ENCODE measurements at places on chromosomes 2 and 18.

- no peaks in the 10 kb centered on the region for H3K36me3 ChIP-seq
- no peak overlapping the region for H3K27ac ChIP-seq
- H3K4me3 ChIP-seq, result no peak overlapping the region
- no peak for DNase-seq
Observed at GRCh38 chr2:170155022-170155722, 22.8 kb upstream of the MYO3B start.

GRCh38 chr18:76391746-76392145, 103.3 kb downstream of the ZNF516 start:
- no peaks in the 10 kb centered on the region for H3K27me3 ChIP-seq
- H3K27ac ChIP-seq, result no peak overlapping the region
- H3K36me3 ChIP-seq, result no peaks in the 10 kb centered on the region
- H3K4me3 ChIP-seq, result no peak overlapping the region

DNA sequence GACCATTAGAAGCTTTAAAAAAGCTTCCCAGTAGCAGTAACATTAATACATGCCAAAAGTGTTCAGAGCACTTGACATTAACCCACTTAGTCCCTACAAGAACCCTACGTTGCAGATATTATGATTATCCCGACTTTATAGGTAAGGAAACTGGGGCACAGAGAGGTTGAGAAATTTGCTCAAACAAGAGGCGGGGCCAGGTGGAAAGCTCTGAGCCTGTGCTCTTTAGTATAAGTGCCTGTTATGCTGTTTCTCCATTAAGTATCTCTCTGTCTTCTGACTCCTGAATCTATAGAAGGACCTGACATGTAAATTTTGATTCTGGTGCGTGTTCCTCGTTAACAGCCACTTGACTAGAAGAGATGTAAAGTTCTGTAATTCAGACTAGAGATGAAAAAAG, 139.8 kb downstream of the RBMS1 start:
- H3K4me3 ChIP-seq, result no peak overlapping the region
- H3K4me1 ChIP-seq, result no peaks in the 10 kb centered on the region
- no peaks in the 10 kb centered on the region for H3K36me3 ChIP-seq
- no peaks in the 10 kb centered on the region for H3K27me3 ChIP-seq
- DNase-seq, result no peak

GRCh38 chr18:37712776-37713175, 147.2 kb upstream of the CELF4 start:
- DNase-seq, result no peak
- H3K4me3 ChIP-seq, result no peak overlapping the region
- no peaks in the 10 kb centered on the region for H3K36me3 ChIP-seq
- no peaks in the 10 kb centered on the region for H3K27me3 ChIP-seq
- no peaks in the 10 kb centered on the region for H3K4me1 ChIP-seq
- no peak overlapping the region for H3K27ac ChIP-seq

GRCh38 chr18:5890331-5891183, 4.8 kb downstream of the TMEM200C start:
- no peak overlapping the region for H3K27ac ChIP-seq
- H3K4me3 ChIP-seq, result peak overlapping the region; percentile 34
- H3K4me1 ChIP-seq, result no peaks in the 10 kb centered on the region
- H3K36me3 ChIP-seq, result no peaks in the 10 kb centered on the region
- no peak for DNase-seq

DNA sequence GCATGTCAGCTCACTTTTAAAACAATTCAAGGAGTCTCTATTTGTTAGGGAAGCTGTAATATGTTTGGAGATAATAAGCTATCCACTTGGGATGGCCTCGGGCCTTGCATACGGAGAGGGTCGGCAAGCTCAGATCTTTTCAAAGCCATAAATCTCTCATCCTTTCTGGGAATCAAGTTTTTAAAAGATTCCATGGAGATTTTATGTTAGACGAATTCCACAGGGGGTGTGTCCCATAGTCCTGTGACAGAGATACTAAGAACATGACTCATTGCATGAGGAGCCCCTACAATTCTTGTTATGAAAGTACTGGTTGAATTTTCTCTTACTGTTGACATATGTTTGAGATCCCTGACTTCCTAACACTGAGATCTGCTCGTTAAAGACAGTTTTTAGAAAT, 108.7 kb downstream of the FEZ2 start:
- no peak for DNase-seq
- no peaks in the 10 kb centered on the region for H3K4me1 ChIP-seq
- H3K36me3 ChIP-seq, result no peaks in the 10 kb centered on the region
- no peak overlapping the region for H3K27ac ChIP-seq

DNA sequence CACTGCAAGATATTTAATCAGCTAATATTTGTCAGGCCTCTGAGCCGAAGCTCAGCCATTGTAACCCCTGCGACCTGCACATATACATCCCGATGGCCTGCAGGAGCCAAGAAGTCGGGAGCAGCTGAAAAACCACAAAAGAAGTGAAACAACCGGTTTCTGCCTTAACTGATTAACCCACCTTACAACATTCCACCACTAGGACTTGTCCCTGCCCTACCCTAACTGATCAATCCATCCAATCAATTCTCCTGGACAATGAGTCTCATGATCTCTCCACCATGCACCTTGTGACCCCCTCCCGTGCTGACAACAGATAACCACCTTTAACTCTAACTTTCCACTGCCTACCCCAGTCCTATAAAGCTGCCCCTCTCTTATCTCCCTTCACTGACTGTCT, 945.4 kb upstream of the GYPC start:
- H3K36me3 ChIP-seq, result no peaks in the 10 kb centered on the region
- no peak overlapping the region for H3K27ac ChIP-seq
- H3K4me1 ChIP-seq, result no peaks in the 10 kb centered on the region
- H3K4me3 ChIP-seq, result no peak overlapping the region
- H3K27me3 ChIP-seq, result no peaks in the 10 kb centered on the region

DNA sequence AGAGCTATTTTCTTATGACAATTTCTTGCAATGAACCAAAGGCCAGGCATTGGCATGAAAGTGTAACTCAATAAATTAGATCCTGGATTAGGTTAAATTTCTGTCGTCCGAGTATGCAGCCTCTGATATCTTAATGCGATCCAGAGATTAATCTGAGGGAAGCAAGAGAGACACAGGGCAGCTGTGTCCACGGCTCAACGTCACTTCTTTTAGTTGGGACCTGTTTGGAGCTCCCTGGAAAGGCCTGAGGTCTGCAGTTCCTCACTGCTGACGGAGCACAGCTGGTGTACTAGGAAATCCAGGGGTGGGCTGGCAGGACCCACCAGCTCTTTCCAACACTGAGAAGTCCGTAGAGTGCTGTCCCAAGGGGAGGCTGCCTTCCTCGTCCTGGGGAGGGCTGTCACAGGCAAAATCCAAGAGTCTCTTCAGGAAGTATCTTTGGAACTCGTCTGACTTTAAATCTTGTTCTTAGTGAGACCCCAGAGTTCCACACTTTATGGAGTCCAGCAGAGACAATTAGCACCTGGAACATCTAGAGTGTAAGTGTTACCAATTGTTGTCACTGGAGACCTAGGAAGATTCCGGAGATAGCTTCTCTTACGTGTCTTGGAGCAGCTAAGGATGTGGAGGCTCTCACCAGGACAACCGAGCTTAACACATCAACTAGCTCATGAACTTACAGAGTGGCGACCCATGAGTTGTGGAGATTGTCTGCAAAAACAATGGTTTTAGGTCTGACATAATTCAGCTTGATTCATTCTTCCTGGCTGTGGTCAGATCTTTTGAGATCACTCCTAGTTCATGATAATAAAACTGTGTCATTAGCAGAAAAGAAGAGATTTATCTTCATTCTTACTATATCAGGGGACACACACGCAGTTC, 173.7 kb downstream of the ACKR3 start:
- H3K4me3 ChIP-seq, result no peak overlapping the region
- DNase-seq, result no peak
- no peaks in the 10 kb centered on the region for H3K27me3 ChIP-seq
- H3K27ac ChIP-seq, result no peak overlapping the region

- H3K36me3 ChIP-seq, result no peaks in the 10 kb centered on the region
- H3K4me3 ChIP-seq, result no peak overlapping the region
- DNase-seq, result no peak
- no peaks in the 10 kb centered on the region for H3K27me3 ChIP-seq
- H3K4me1 ChIP-seq, result no peaks in the 10 kb centered on the region
Observed at GRCh38 chr18:57389271-57389670, 36.9 kb downstream of the ST8SIA3 start.

- no peaks in the 10 kb centered on the region for H3K4me1 ChIP-seq
- DNase-seq, result no peak
- no peaks in the 10 kb centered on the region for H3K36me3 ChIP-seq
- no peaks in the 10 kb centered on the region for H3K27me3 ChIP-seq
- H3K4me3 ChIP-seq, result no peak overlapping the region
- no peak overlapping the region for H3K27ac ChIP-seq
Observed at GRCh38 chr2:145741636-145742035, 1221.7 kb upstream of the ZEB2 start.

DNA sequence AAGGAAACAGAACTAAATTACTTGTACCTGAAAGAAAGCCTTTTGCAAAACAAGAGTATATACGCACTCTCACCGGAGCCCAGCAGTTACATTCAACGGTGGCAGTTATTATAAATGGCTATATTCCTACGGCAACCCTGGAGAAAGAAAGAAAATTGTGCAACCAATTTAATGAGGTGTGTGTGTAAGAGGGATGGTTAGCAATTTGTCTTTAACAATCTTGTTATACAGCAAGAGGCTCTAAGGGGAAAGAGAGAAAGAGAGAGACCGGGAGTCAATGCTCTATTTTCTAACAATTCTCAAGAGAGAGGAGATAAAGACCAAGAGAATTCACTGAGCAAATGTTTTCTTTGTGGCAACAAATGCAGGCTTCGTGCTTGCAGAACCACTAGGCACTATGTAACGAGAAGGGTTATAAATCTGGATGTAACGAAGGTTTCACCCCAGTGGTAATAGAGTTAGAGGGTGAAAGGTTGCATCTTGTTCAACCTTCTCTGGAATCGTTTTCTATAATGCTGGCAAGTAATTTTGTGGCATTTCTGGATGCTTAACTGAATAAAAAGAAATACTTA, 359.1 kb upstream of the SPRED2 start:
- H3K36me3 ChIP-seq, result no peaks in the 10 kb centered on the region
- DNase-seq, result no peak
- no peaks in the 10 kb centered on the region for H3K4me1 ChIP-seq
- H3K27ac ChIP-seq, result no peak overlapping the region
- no peaks in the 10 kb centered on the region for H3K27me3 ChIP-seq
- no peak overlapping the region for H3K4me3 ChIP-seq

- H3K27ac ChIP-seq, result no peak overlapping the region
- no peak overlapping the region for H3K4me3 ChIP-seq
- H3K36me3 ChIP-seq, result peaks cover 80% of the 10 kb centered on the region
- DNase-seq, result no peak
- no peaks in the 10 kb centered on the region for H3K27me3 ChIP-seq
- H3K4me1 ChIP-seq, result no peaks in the 10 kb centered on the region
Observed at GRCh38 chr2:60764736-60765534, 8.9 kb downstream of the PAPOLG start.

GRCh38 chr2:198279026-198279425, 474.6 kb downstream of the PLCL1 start:
- no peak overlapping the region for H3K27ac ChIP-seq
- no peaks in the 10 kb centered on the region for H3K4me1 ChIP-seq
- no peaks in the 10 kb centered on the region for H3K27me3 ChIP-seq

DNA sequence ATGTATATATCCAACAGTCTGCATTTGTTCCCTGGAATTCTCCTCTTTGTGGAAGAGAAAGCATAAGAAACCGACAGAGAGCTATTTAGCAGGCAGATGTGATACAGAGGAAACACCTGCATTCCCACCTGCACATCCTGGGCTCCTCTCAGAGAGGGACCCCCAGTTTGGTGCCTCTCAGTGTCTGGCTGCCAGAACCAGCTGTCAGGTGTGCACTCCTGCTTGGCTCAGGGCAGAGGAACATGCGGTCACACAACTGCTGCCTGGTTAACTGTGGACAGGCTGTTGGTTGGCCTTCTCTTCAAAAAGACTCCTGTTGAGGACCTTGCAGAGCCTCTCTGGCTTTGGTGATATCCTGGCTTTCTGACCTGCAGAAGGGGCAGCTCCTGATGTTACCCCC, 54.6 kb downstream of the ITGB6 start:
- H3K4me1 ChIP-seq, result no peaks in the 10 kb centered on the region
- H3K27ac ChIP-seq, result no peak overlapping the region
- no peak overlapping the region for H3K4me3 ChIP-seq
- H3K36me3 ChIP-seq, result no peaks in the 10 kb centered on the region

- no peak for DNase-seq
- no peaks in the 10 kb centered on the region for H3K27me3 ChIP-seq
- no peaks in the 10 kb centered on the region for H3K4me1 ChIP-seq
- no peak overlapping the region for H3K27ac ChIP-seq
- H3K36me3 ChIP-seq, result no peaks in the 10 kb centered on the region
- H3K4me3 ChIP-seq, result no peak overlapping the region
Observed at GRCh38 chr18:11074889-11075288, 74.5 kb downstream of the PIEZO2 start.

GRCh38 chr2:71256421-71256820, 29.5 kb upstream of the PAIP2B start:
- DNase-seq, result no peak
- no peaks in the 10 kb centered on the region for H3K4me1 ChIP-seq
- no peak overlapping the region for H3K27ac ChIP-seq
- H3K36me3 ChIP-seq, result no peaks in the 10 kb centered on the region
- H3K27me3 ChIP-seq, result no peaks in the 10 kb centered on the region

DNA sequence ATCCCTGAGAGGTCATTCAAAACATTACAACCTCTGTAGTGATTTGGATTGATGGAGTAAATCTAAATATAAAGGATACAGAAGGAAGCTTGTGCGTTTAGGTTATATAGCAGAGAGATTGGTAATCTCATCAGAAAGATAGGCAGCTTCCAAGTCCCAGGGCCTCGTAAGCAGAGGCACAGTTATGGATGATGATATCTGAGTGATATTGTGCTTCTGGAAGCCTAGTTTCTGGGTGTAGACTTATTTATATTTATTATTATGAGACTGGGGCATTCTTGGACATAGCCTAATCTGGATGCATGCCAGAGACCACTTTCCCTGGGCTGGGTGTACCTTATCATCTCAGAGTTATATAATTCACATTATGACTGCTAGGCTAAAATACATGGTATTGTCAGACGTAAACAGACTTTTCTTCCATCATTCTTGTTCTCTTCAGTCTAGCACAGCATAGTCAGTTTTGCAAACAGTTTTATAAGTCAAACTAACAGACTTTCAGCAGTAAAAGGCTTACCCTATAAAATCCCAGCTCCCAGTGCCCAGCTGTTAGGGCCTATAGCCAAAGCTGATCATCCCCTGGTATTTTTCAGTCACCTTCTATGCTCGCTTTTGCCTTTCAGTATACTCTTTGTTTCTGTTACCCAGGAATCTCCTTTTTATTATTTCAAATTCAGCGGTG, 47.9 kb downstream of the RAB3GAP1 start:
- H3K4me1 ChIP-seq, result no peaks in the 10 kb centered on the region
- H3K4me3 ChIP-seq, result no peak overlapping the region
- no peak for DNase-seq
- no peak overlapping the region for H3K27ac ChIP-seq

DNA sequence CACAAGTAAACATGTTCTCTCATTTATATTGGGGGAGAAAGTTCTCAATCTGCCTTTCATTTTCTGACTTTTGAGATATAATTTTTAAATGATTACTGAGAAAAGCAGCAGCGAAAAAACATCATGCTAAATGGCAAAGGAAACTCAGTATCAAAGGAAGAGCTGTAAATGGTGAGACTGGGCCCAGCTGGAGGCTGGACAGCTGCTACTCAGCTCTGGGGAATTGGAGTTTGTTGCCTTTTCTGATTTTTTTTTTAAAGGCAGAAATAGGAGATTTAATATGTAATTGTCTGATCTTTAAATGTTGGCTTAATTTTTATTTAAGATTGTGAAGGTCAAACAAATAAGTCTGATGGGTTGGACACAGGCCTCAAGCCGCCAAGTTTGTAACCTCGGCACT, 137.1 kb upstream of the TACR1 start:
- H3K27me3 ChIP-seq, result no peaks in the 10 kb centered on the region
- no peak for DNase-seq
- H3K36me3 ChIP-seq, result no peaks in the 10 kb centered on the region
- no peak overlapping the region for H3K4me3 ChIP-seq
- H3K4me1 ChIP-seq, result no peaks in the 10 kb centered on the region
- no peak overlapping the region for H3K27ac ChIP-seq

Measured in thymus (tissue), 14 donors.